ENCODE measurements at places on chromosomes 7 and 10.

- no peak for DNase-seq
Measured at GRCh38 chr7:122790132-122790531, 87.4 kb upstream of the RNF148 start.

- DNase-seq: no peak
Measured at GRCh38 chr10:7327885-7328284, 82.9 kb downstream of the SFMBT2 start.

DNA sequence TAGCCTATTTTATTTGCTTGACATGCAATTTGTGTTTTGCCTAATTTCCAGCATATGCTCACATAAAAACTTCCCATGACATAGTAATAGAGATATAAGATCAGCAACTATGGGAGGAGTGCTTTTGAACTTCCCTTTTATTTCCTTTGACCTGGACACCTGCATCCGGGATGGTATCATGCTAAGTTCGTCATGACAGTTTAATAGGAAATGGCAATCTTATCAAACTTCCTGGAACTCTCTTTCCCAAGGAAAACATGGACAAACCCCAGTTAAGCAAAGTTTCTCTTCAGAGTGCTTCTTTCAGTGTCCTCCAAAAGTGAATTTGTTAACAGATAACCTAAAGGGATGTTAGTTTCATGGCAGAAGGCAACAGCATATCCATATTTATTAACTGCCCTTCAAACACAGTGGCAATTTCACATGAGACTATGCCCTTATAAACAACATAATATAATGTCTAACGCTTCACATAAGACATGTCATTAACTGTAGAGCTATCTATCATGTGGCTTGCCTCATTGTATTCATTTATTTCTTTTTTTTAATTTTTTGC, 474.7 kb upstream of the SEMA3A start:
- no peak for DNase-seq

DNA sequence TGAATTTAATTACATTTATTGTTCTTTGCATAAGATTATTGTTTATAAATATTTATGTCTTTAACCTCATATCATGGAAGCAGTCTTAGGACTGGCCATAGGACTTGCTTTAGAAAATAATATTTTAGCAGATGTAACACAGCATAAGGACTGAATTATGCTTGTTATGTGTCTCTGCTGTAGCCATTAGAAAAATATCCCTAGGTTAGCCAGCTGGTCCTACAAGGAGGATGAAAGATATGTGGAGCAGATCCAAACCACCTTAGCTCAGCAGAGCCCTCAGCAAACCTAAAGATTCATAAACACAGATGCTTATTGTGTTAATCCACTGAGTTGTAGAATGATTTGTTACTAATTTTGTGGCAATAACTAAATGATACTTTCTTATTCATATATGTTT, 166.0 kb upstream of the COL1A2 start:
- no peak for DNase-seq

DNA sequence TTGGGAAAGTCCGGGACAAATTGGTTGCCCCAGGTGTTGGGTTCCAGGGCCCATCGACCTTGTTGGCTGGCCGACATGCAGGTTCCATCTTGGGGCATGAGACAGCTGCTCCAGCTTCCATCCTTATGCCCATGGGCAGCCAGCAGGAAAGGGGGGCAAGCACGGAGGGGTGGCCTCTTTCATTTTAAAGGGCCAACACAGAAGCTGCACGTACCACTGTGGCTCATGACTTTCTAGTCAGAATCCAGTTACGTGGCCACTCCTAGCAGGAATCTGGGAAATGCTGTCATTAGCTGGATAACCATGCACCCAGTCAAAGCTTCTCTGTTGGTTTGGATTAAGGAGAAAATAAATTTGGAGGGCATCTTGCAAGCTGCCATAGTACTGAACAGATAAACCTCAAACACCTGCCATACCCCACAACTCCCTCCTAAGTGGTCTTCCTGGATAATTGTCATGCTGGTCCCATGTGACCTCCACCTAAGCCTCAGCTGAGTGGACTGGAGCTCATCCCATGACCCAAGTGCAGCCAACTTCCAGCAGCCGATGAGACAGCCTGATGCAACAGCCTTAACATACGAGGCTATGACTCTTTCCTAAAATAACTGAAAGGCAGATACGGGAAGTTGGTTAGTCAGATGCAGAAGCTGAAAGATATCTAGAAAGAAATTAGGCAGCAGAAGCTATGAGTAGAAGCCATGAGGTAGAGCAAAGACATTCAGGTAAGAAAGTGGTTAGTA, 21.4 kb upstream of the GSDME start:
- DNase-seq: no peak
